Activated CD4-positive, CD25-positive, alpha-beta regulatory T cell treated with anti-CD3 and anti-CD28 coated beads, Interleukin-2, amount 50 U/mL, for 16 hours (primary cell): ENCODE measurements at places on chromosomes 11 and 22.

DNA sequence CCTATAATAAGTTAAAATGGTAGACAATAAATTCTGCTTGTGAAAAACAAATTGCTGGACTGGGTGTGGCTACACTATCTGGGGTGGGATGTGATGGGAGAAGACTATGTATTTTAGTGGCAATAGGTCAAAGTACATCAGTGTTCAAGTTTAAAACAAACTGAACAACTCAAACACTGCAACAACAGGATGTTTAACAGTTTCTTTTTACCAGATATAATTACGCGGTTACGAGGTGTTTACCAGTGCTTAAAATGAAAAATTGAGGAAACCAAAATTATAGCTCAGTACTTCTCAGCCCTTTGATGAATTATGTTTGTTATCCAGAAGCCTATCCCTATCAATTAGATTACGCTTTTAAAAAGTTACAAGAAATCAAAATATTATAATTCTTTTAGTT, 3.2 kb downstream of the PRDM10 start:
- DNase-seq: no peak

DNA sequence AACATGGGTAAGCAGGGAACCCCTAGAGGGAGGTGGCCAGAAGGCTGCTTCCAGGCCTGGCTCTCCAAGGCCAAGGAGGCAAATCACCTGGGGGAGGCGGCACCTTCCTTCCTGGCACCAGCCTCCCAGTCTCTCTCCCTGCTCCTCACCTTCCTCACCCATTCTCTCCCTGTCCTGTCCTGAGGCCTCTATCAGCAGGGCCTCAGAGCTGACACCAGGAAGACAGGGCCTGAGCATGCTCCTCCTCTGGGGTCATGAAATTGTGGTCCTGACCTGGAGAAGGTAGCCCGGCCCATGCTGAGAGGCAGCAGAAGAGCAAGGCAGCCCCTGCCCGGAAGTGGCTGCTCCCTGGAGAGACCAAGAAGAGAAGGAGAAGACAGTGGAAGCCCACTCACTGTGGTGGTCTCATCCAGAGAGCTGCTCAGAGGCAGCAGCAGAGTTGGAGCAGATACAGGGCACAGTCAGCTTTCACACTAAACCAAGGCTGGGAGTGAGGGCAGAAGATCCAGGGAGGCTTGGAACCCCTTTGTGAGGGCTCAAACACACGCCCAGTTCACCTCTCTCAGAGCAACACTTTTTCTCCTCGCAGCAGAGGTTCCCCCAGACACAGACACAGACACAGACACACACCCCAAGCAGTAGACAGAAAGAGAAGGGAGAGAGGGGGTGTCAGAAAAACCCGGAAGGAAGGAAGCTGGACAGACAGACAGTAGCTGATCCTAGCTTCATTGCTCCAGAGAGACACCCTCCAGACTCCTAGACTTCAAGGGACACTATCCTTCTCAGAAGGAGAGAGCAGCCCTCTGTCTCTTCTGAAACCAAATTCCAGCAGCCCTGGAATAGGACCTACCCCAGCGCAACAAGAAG, 1.8 kb downstream of the BCL9L start:
- DNase-seq: no peak

GRCh38 chr11:89433278-89433677, 57.9 kb downstream of the NOX4 start:
- no peak for DNase-seq

GRCh38 chr11:75431533-75432525, 1.2 kb downstream of the KLHL35 start:
- no peak for DNase-seq

- DNase-seq: no peak
Observed at GRCh38 chr11:117179048-117179999, 781 bp downstream of the SIDT2 start.

GRCh38 chr11:5722622-5723021, 13.6 kb upstream of the OR56B1 start:
- DNase-seq: no peak

- DNase-seq: no peak
Observed at GRCh38 chr11:61042961-61043540, 59.2 kb upstream of the CD5 start.

DNA sequence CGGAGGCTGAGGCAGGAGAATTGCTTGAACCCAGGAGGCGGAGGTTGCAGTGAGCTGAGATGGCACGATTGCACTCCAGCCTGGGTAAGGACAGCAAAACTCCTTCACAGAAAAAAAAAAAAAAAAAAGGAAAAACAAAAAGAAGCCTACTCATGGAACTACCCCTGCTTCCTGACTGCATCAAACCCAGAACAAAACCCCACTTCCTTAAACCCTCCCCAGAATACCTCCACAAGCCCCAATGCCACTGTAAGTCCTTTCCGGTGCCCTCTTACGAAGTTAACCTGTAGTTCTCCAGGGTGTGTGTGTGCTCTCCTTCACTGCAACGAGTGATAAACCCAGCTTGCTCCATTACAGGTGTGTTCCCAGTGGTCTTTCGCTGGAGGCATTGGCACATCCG, 8.6 kb upstream of the TOLLIP start:
- no peak for DNase-seq

GRCh38 chr22:21038405-21038804, 6.0 kb upstream of the SLC7A4 start:
- DNase-seq: no peak

- no peak for DNase-seq
Observed at GRCh38 chr11:44955015-44955738, 4.5 kb upstream of the TP53I11 start.

- no peak for DNase-seq
Observed at GRCh38 chr11:65973439-65974110, 12.0 kb downstream of the SART1 start.

GRCh38 chr11:114109206-114110090, 49.9 kb downstream of the ZBTB16 start:
- no peak for DNase-seq

- DNase-seq: no peak
Observed at GRCh38 chr22:27461470-27461869, 340.1 kb downstream of the MN1 start.

DNA sequence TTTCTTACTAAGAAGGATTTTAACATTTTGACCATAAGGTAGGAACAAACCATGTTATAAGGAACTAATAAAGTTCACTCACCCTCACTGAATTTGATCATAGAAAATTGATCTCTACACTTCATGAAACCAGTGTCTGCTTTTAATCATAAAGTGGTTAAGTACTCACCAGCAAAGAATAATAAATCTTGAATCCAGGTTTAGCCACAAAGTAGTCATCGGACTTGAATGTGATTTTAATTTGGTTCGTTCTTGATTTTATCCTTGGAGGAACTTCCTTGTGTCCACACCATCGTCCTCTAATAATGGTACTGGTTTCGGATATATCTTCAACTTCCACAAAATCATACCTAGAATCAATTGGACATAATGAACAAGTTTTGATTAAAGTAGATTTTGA, 40.5 kb upstream of the DDI1 start:
- DNase-seq: no peak

GRCh38 chr22:39471381-39472141, 14.7 kb downstream of the MGAT3 start:
- no peak for DNase-seq

- no peak for DNase-seq
Observed at GRCh38 chr11:119166368-119167076, 2.0 kb upstream of the NLRX1 start.

- no peak for DNase-seq
Observed at GRCh38 chr22:37211866-37212173, 457 bp downstream of the SSTR3 start.

DNA sequence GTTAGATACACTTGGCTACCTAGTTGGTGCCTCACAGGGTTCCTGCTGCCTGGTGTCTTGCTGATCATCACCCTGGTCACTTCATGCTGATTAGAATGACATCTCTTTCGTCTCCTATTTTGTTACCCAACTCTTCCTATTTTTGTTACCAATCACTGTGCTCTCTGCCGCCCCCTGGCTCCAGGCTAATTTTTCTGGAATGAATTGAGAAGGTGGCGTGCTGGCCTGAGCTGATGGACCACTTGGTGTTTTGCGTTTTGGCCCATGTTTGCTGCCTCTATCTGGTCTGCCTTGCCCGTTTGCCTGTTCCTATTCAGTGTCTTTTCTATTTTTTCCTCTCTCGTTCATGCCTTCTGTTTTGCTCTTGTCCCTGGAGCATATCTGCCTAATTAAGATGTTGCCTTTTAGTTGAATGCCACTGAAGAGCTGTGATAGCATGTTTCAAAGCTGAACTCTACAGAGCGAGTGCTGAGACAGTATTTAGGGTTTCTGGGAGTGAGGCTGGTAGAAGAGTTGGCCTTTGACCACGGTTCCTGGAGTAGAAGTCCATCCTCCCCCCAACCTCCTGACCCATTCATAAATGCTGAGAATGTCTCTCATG, 5.9 kb upstream of the ATF4 start:
- DNase-seq: peak; percentile 34

DNA sequence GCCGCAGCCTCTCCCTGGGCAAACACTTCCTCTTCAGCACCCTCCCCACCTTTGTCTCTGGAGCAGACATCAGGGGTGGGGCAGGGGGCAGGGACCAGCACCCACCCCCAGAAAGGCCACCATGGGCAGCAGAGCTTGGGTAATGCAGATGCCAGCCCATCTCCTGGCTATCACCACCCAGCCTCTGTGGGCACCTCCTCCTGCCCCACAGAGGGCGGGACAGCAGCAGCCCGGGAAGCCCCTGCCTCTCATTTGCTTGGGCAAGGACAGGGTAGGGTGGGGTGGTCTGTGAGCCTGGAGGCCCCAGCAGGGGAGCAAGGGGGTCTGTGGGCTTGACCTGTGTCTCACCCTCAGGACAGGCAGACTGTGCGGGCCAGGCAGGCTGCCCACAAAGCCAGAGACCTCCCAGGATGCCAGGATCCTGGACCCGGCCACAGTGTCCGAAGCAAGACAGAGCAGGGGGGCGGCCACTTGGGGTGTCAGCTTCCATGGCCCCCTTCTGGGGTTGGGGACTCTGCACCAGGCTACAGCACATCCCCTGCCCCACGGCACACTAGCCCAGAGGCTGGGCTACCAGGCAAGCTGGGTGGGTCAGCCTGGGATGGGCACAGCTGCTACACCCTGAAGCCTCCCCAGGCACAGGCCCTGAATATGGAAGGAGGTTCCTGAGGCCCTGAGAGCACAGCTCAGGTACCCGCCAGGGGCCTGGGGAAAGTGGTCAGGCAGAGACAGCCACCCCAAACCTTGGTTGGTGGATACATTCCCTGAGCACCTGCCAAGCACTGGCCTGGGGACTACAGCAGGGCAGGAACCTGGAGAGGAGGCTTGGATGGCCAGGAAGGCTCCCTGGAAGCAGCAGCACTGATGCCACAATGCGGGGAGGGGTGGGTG, 4.5 kb downstream of the RNH1 start:
- DNase-seq: no peak

DNA sequence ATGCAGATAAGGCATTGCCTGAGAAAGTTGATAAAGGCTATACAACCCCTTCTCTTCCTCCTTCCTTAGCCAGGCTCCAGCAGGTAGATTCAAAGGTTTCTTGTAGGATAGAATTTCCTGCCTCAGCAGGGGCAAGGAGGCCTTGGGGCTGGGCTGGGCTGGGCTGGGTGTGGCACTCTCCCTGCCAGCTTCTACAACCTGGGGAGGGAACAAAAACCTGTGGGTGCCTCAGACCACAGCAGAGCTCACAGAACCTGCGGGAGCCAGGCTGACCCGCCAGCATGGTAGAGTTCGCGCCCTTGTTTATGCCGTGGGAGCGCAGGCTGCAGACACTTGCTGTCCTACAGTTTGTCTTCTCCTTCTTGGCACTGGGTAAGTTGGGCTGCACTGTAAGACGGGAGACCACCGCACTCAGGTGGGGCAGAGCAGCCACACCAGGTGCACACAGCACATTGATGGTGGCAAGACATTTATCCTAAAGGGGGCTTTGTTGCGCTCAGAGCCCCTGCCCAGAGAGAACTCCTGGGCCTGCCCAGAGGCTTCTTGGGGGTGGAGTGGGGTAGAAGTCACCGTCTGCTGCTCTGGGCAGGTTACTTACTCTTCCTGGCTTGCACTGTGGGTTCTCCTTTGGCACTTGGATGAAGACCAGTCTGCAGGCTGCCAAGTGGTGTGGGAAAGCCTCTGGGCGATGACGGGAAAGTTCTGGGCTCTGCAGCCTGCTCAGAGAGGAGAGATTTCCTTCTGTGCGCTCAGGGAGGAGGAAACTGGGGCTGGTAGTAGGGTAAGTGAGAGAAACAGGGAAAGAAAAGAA, at the start of gene MOGAT2:
Gene MOGAT2, plus strand, starts transcription at position 231 of the 811 bp plus-strand sequence. Its CDS starts 51 bp downstream, at position 282.
- DNase-seq: no peak

DNA sequence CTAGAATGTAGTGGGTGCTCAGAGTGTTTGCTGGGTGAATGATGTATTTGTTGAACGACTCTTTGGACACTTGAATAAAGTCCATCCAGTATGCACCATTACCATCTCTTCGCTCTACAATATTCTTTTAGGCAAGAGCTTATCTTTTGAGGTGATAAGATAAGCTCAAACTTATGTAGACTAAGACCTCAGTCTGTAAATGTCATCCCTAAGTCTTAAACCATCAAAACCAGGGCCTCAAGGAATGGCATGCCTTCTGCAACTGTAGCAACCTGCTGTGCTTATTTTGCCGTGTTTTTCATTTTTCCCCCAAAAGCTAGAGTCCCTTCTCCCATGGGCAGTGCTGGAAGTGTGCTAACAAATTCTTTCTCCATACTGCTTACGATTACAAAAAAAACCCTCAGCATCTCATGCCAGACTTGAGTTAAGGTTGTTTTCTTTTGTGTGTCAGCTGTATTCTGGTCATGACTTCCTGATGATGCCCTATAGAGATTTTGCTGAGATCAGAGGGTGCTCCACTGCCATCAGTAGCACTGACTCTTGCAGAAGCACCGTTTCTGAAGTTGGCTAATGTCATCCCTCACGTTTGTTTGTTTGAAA, 27.8 kb downstream of the LIMK2 start:
- DNase-seq: no peak

DNA sequence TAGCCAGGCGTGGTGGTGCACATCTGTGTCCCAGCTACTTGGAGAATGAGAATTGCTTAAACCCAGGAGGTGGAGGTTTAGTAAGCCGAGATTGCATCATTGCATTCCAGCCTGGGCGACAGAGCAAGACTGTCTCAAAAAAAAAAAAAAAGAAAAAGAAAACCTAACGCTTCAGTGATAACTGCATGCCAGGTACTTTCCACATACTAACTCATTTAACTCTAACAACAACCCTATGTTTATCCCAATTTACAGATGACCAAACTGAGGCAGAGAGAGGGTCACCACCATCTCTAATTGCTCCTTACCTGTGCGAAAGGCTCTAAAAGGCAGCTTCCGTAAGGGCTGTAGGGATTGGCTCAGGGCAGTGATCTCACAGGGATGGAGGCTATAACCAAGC, 11.6 kb downstream of the PISD start:
- DNase-seq: no peak

GRCh38 chr11:101996111-101996510, 51.1 kb upstream of the CFAP300 start:
- no peak for DNase-seq
